LHCN-M2 (cell line): ENCODE measurements at places on chromosomes 6 and 20.

DNA sequence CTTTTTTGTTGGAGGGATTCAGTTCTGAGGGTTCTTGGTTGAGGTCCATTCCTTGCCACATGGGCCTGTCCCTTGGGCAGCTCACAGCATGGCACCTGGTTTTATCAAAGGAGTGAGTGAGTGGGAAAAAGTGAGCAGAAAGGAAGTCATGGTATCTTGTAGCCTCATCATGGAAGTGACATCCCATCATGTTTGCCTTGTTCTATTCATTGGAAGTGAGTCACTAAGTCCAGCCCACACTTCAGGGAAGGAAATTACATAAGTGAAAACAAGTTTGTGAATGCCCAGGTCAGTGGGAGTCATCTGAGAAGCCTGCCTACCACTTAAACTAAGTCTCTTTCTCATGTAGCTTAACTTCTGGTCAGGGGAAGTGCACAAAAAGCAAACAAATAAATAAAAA lies 32.8 kb upstream of the ZNFX1 start:
- DNase-seq = peak; percentile 26

DNA sequence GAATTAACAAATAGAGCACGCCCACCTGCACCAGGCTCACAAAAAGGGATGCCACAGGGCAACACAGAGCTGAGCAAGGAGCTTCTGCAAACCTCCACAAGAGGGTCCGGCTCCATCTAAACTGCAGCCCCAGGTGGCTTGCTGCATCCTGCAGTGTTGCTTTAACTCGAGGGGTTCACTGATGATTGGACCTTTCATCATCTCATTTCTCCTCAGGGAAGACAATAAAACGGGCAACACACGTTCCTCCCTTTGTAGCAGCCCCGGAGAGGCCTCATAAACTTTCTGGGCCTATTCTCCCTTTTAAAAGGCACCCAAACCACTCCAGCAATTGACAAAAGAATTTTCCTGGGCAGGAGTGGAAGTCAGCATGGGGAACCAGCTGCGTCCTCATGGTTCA lies 161.5 kb upstream of the CDH4 start:
- DNase-seq = no peak

DNA sequence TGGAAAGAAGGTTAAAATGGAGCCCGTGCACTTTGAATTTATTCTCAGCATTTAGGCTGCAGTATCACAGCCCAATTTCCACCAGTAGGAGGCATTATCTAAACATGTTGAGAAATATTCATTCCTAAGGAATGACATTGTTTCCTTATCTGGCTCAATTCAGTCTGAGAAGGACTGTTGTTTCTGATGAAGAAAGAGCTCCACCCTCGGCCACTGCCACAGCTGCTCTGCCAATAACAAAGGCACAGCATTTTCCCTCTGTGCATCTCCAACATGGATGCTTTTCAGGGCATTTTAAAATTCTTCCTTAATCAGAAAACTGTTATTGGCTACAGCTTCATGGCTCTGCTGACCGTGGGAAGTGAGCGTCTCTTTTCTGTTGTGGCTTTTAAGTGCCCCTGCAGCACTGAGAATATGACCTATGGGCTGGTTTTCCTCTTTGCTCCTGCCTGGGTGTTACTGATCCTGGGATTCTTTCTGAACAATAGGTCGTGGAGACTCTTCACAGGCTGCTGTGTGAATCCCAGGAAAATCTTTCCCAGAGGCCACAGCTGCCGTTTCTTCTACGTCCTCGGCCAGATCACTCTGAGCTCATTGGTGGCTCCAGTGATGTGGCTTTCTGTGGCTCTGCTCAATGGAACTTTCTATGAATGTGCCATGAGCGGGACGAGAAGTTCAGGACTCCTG lies at the start of gene CALHM5:
TSS of gene CALHM5 (plus strand) at position 216 of the 687 bp plus-strand sequence. CDS start at position 274, 58 bp downstream.
- peak; percentile 95 for DNase-seq

DNA sequence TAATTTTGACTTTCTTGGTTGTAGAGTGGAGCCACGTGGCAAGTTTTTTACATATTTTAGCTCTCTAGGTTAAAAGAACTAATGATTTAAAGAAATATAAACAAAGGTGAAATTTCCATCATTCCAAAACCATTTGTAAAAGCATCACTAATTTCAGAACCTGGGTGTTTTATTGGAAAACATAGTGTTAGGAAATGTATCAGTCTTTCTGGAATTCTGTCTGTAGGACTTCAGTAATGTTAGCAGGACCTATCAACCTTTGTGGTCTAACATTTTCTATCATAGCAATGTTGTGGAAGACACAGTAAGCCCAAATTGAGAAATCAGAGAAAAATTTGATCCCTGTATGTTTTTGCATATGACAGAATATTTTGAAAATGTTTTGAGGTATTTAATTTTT lies 28.3 kb downstream of the L3MBTL3 start:
- DNase-seq = no peak

DNA sequence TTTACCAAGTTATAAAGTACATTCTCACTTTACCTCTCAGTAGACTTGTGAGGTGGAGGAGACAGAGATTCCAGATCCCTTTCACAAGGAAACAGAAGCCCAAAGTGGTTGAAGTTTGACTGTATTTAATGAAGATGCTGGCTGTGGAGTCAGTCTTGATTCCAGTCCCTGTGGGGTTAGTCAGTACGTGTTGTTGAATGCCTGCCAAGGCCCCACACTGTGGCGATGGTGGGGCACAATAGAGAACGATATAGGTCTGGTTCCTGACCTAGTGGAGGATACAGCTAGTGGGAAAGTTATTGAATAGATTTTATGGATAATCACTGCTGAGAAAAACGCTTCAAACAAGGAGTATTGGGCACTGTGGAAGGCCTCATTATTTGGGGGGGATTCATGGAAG lies 71.4 kb downstream of the LRRC1 start:
- no peak for DNase-seq

- DNase-seq = peak; percentile 80
Measured at GRCh38 chr6:152401978-152402377, 235.2 kb downstream of the SYNE1 start.

GRCh38 chr6:75275067-75275466 lies 9.5 kb downstream of the TMEM30A start:
- peak; percentile 85 for DNase-seq

DNA sequence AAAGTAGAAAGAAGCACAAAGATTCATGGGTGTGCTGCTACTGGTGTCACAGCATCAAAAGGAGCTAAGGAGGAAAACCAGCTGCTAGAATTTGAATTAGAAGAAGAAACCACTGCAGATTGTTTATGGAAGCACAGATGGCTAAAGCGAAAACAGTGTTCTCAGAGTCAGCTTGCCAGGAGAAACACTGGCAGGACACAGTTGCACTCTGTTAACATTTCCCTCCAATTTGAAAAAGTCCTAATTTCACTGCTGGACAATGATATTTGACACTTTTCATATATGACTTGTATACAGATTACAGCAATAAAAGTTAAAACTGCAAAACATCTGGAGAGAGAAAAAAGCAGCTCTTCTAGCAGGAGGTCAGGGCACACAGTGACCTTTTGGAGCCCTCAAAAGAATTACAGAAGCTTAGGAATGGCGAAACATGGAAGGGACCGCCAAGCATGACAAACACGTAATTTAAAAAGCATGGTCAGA lies 314.5 kb downstream of the COL12A1 start:
- peak; percentile 69 for DNase-seq

GRCh38 chr20:17852323-17852722 lies 116.3 kb downstream of the SNX5 start:
- DNase-seq = no peak

- peak; percentile 24 for DNase-seq
Measured at GRCh38 chr6:12504325-12504966, 212.1 kb upstream of the PHACTR1 start.

GRCh38 chr6:42742116-42742894 lies 3.6 kb downstream of the TBCC start:
- peak; percentile 53 for DNase-seq
